ENCODE measurements at places on chromosomes 12 and 14.

GRCh38 chr12:64173456-64173855 lies 48.6 kb downstream of the KICS2 start:
- no peak for DNase-seq

DNA sequence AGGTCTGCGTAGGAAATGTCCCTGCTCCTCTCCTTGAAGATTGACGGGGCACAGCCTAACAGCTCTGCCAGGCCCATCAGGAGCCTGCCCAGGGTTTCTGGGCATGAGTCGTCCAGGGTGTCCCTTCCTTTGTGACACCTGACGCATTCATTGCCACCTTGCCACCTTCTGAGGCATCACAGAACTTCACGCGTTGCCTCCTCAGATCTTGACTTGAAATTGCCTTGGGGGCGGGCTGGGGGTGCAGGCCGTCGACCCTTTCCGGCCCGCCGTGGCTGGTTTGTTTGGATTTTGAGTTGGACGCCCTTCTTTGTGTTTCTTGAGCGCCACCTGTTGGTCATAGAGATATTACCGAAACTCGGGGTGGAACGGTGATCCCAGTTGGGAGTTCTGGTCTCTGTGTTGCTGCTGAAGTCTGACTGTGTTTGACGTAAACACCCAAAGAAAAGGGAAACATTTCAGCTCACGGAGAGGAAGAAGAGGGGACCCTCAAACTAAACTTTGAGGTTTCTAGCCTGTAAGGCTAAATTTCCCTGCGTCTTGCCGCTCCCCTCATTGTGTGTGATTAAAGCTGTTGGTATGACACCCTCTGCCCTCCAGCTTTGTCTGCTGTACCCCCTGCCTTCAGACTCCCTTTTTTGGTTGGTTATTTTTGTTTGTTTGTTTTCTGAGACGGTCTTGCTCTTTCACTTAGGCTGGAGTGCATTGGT lies 44.6 kb downstream of the MLXIP start:
- DNase-seq = peak; percentile 87

GRCh38 chr14:86999036-86999435 lies 993.9 kb downstream of the GALC start:
- DNase-seq = no peak

DNA sequence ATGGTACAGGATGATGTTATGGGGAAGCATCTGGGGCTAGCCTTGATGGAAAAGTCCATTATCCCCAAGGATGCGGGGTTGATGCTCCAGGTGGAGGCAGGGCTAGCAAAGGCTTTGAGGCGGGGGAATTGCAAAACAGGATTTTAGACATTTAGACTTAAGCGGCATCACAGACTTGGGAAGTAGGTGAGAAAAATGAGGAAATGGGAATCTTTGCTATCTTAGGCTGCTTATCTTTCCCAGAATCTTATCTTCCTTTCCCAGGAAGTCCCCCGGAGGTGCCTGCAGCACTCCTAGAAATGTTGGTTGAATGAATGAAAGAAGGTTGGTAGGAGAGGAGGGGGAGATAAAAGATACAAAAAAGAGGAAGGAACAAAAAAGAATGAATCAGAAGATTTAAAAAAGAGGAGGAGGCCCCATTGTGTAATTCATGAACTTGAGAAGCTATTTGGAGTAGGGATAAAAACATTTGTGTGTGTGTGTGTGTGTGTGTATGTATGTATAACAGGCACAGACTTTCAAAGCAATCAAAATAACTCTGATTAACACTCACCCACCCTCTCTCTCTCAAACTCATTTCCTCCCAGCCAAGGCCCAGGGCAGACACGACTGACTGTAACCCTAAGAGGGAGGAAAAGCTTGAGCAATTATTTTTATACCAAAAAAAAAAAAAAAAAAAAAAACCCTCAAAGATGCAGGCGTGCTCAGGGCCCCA lies 62.5 kb upstream of the TBX3 start:
- DNase-seq = no peak

DNA sequence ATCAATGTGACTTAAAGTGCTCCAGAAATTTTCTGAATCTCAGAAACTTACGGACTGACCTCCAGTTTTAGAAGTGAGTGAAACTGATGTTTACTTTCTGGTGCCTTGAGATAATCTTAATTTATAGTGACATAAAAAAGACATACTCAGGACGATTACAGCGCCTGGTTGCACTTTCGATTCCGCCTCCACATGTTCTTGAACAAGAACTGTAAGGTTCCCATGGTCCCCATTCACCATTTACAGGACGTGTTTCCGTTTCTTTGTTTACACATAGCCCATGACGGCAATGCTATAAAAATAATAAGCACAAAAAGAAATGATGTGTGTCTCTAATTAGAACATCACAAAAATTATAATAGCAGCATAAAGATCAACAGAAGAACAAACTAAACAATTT lies 98.2 kb downstream of the ADAMTS20 start:
- no peak for DNase-seq

GRCh38 chr12:51270067-51270950 lies at the start of gene SMAGP:
Gene SMAGP, minus strand, starts transcription at chr12:51270415. Its CDS starts 1,137 bp downstream, at chr12:51269278.
- no peak for DNase-seq

DNA sequence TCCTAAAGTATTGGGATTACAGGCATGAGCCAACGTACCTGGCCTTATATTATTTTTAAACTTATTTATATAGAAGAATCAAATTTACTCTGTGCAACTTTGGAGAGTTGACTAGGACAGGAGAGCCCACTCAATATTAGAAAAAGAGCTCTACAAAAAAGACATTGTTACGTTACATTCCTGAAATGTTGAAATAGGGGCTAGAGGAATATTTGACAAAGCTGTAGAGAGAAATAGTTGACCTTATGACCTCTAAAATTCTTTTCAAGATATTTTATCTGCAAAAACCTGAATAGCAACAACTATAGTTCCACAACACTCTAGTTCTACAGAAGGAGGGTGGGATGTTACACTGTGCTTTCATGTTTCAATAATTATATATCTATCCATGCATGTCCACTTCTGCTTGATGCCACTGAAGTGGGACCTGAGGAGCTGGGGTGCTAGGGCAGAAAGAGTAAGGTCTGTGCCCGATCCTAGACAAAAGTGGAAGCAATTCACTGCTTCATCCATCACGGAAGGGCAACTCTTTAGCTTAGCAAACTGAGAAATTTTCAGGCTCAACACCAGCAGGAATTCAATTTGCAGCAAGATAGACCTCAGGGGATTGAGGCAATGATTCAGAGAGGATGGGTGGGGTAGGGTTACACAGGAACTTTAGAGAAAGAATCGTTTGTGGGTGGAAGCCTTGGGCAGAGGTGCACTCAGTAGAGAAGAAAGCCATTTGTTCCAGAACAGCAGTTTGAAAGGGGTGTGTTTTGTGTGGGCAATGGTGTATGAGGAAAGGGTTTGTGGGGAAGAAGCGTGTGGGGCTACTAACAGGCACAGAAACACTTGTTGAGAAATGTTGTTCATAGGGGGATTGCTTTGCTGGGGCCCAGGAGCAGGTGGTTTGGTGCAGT lies 16.0 kb upstream of the RNASE10 start:
- no peak for DNase-seq

DNA sequence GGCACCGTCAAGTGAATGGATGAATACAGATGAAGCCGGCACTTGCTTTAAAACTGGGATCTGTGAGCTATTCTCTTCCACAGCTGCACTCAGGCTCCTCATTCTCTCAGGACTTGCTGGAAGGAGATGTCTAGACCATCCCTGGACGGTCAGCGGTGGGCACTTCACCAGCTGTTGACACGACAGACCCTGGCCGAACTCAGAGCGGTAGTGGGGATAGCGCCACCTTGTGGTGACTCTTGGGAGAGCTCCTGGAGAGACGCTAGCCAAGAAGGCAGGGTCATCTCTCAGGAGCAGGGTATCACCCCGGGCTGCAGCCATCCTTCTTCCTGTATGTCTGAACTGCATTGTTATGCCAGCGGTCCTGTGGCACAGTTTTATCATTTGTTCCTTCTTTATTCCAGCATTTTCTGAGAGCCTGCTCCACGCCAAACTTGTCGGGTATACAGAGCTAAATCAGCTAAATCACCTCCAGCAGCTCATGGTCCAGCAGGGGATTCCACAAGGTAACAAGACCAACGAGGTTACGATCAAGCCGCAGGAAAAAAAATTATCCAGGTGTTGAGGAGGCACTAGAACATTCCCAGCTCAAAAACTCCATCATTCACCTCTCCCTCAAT lies 10.0 kb downstream of the WNT1 start:
- peak; percentile 71 for DNase-seq

DNA sequence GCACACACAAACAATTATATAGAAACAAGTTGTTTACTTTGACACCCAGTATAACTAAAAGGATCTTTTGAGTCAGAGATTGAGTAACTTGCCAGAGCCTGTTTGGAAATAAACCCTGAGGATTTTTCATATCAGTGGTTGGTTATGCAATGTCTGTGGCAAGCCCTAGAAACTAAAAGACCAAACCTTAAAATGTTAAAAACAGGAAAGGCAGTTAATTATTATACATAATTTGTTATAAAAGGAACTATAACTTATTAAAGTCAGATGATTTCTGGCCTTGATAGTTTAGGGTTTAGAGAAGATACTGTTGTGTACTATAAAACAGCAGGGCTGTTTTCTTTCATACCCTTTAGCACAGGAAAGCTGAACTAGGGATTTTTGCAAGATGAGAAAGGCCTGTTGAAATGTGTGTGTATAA lies 44.1 kb downstream of the PSEN1 start:
- no peak for DNase-seq

DNA sequence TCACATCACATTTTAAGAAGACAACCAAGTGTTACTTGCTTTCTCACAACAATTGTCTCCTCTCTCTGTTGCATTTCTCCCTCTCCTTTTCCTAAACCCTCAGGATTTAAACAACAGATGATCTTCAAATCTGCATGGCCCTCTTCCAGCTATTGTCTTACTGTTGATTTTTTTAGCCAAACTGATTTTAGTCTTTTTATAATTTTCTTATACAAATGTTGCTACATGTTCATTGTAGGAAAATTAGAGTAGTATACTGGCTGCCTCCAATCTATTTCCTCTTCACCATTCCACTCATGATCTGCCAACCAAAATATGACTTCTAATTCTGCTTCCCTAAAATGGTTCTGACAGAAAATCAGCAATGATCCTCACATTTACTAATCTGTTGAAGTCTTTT lies 1.4 kb upstream of the KERA start:
- DNase-seq = no peak

DNA sequence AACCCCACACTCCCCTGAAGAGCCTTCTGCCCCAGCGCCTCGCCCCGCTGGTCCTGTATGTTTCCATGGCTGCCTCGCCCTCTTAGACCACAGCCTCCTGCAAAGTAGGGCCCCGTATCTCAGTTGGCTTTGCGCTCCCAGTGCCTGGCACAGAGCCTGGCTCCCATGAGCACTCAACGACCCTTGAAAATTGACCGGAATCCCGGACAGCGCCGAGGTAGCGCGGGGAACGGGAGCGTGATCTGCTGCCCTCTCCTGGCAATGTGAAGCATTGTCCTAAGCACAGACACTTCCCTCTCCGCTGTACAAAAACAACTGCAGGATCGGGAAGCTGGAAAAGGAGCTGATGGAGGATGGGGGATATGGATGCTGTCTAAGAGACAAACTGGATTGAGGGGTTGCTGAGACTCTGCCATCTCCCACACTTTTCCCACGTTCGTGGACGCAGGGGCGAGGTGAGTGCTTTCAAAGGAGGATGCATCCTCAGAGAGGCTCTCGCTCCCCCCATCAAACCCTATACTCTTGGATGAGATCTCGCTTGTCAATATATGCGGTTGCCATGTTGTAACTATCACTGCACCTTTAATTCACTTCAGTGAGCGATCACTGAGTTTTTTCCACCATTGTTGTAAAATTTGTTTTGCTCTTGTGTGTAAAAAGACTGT lies 10.7 kb upstream of the FKBP4 start:
- DNase-seq = peak; percentile 57

GRCh38 chr14:36751920-36752319 lies 90.3 kb downstream of the PAX9 start:
- DNase-seq = no peak

DNA sequence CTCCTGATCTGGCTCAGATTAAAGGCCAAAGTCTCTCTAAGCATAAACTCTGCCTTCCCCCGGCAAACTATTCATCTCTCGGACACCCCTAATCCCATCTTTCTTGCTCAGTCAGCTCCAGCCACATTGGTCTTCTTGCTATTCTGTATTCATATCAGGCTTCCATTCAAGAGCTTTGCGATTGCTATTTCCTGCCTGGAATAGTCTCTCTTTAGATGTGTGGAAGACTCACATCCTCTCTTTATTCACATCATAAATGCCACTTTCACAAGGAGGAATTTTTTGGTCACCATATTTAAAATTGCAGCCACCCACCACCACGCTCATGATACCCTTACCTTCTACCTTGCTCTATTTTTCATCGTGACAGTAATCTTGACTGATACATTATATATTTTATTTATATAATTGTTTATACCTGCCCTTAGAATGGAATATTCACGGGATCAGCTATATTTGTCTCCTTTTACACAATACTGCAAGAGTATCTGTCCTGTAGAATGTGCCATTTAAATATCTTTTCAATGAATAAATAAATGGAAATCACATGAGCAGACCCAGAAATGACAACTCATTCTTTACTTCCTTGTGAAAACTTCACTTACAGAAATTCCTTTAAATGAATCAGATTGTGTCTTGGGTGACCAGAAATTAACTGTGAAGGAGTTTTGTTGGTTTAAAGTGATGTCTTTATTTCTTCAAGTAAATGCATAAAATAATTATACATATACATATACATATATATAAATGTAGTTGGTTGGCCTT lies 780.6 kb upstream of the FLRT2 start:
- DNase-seq = no peak

- no peak for DNase-seq
Observed at GRCh38 chr12:13764748-13765147, 216.7 kb downstream of the GRIN2B start.

GRCh38 chr14:100618763-100619320 lies 31.6 kb upstream of the BEGAIN start:
- no peak for DNase-seq

DNA sequence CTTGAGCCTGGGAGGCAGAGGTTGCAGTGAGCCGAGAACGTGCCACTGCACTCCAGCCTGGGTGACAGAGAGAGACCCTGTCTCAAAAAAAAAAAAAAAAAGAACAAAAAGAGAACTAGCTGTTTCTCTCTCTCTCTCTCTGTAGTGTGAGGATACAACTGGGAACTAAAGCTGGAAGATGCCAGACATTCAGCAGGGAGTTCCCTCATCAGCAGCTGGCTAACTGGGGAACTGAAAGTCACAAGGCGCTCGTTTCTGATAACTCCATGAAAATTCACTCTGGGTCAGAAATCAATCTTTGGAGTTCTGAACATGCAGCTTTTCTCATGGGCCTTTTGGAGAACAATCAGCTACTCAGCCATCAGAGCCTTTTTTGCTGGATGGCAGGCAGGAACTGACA lies 43.5 kb upstream of the MAP1LC3B2 start:
- no peak for DNase-seq

Measured in hematopoietic multipotent progenitor cell treated with erythropoietin and hydrocortisone succinate and interleukin-3 and kit ligand, for 15 days (in vitro differentiated cells).